Motor neuron (in vitro differentiated cells): ENCODE measurements at places on chromosomes 6 and 20. TPM values are rescaled to one million over a fixed set of nuclear protein-coding genes. Genes with fewer than 3 reads are reported as not detected.
A peak's percentile ranks its signal among the peaks of the same experiment; 100 is the strongest.

Gene B3GAT2
- total RNA-seq: 0.92 and 1.0 TPM in 2 replicates

DNA sequence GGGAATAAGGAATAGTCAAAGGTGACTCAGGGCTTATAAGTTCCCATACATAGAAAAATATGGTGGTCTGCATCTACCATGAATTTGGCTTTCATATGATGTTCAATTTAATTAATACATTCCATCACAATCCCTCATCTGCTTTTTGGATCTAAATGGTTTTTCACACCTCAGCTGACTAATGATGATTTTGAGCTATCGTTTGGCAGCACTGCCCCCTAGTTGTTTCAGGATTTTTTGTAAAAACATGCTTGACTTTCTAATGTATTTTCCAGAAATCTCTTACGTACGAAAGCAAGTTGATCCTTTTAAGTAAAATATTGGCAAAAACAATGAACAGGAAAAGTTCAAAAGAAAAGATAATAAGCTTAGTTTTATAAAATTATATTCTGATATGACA, 408.6 kb upstream of the ADGRB3 start:
- no peak for ATAC-seq

- ATAC-seq: no peak
These were observed 295.1 kb downstream of the ALDH8A1 start for GRCh38 chr6:134654751-134655150.

Gene CD40
- total RNA-seq: 0.43 and 0.52 TPM in 2 replicates

GRCh38 chr6:161476711-161477110, 202.8 kb upstream of the AGPAT4 start:
- ATAC-seq: no peak

DNA sequence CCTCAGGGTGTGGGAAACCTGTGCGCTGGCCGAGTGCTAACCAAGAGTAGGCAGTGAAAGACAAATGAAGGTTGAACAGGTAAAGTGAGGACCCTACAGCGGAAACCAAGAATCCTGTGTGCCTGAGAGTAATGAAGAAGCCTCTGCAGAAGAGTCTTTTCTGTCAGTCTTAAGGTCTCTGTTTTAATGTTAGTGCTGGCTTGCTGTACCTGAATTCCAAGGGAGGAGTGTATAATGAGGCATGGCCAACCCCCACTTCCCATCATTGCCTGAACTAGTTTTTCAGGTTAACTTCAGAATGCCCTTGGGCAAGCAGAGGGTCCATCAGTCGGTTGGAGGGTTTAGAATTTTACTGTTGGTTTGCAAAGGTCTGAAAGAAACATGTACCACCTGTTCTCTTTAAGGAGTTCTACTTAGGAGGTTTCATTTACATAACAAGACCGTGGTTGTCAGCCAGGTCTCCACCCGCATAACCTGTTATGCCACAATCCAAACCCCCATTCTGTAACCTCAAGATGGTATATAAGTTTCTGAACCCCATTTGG, 589 bp upstream of the PDCD2 start:
- no peak for ATAC-seq

DNA sequence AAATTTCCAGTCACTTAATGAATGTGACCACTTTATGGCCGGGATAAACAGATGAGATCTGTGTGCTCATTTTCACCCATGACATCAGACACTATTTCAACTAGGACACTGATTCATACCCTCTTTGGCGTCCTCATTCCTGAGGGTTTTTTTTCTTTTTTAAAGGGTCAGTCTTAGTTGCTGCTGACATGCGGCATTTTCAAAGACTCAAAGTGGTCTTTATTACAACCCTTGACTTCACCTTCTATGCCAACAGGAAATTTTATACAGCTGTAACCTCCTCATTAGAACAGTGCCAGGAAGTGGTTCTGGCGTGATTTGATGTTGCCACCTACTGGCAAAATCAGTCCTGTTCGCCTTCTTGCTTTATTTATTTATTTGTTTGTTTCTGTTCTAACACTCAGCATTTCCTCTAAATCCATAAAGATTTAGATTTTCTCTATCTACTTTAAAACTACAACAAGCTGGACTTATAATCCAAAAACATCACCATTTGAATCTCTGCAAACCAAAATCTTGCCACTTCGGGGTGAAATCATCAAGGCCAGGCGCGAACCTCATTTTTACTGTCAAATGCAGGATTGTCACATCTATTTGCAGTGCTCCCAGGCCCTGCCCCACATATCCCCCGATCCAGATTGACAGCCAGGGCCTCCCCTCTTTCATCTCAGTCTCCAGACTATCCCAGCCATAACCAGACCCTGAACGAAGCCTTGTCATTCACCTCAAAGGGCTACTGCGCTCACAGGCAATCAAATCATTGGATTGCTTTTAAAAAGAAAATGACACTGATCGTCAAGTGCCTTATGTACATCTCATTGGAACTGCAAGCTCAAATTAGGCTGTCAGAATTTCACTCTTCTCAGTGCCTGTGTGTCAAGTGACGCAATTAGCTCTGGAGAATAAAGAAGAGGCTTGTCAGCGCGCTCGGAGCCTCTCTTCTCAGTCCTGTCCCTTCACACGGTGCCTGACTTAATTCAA, 77.5 kb downstream of the C6orf118 start:
- peak; percentile 84 for ATAC-seq
